Cortex of kidney (tissue), 1 donor: ENCODE measurements at places on chromosomes 5 and 9.

GRCh38 chr9:117596678-117597077 is 107.5 kb upstream of the TLR4 start:
- no peak for DNase-seq

- no peak for DNase-seq
These were observed 600.7 kb upstream of the SGCD start for GRCh38 chr5:155726267-155726666.

- DNase-seq: no peak
These were observed 26.9 kb downstream of the RASEF start for GRCh38 chr9:83036043-83036442.

DNA sequence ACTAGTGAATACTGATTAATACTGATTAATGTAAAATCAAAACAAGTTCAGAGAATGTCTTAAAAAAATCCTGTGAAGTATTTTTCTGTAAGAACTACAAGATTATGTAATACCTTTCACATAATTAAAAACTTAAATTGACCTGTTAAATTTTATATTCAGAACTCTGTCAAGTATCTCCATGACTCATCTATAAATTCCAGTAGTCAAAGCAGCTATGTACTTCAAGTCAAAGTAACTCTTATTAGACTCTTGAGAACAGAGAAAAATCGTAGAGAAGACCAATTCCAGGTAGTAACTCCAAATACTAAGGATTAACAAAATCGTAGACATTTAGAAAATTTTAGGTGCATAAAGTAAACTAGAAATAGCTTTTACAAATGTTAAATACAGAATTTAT is 77.1 kb downstream of the HOMER1 start:
- no peak for DNase-seq

- DNase-seq: no peak
These were observed 78.2 kb upstream of the RXRA start for GRCh38 chr9:134247918-134248631.

- no peak for DNase-seq
These were observed 42.3 kb downstream of the FAM78A start for GRCh38 chr9:131233995-131234394.

GRCh38 chr5:141662028-141662427 is 10.8 kb upstream of the FCHSD1 start:
- no peak for DNase-seq

GRCh38 chr9:9016597-9016996 is 1217.0 kb upstream of the DMAC1 start:
- DNase-seq: no peak

GRCh38 chr9:110140276-110140675 is 67.7 kb downstream of the C9orf152 start:
- no peak for DNase-seq

DNA sequence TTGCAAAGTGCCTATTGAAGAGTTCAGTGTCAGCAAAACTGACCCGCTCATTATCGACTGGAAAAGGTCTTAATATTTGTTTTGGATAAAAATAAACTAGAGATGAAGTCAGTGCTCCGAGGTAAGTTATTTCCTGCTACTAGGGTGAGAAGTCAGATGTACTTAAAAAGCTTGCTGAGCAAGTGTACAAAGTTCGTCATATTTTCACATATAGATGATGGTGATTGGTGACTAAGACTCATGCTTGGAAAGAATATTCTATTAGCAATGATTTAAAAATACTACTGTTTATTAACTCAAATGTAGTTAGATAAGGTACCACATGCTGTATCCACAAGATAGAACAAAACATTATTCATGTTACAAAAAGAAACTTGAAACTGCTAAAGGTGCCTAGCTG is 643.7 kb downstream of the GABRG2 start:
- no peak for DNase-seq

- no peak for DNase-seq
These were observed 372.0 kb upstream of the KIF2A start for GRCh38 chr5:61933787-61934626.

GRCh38 chr9:13690595-13690994 is 411.1 kb upstream of the MPDZ start:
- DNase-seq: no peak

- no peak for DNase-seq
These were observed 4.3 kb upstream of the IFNB1 start for GRCh38 chr9:21081999-21082398.

DNA sequence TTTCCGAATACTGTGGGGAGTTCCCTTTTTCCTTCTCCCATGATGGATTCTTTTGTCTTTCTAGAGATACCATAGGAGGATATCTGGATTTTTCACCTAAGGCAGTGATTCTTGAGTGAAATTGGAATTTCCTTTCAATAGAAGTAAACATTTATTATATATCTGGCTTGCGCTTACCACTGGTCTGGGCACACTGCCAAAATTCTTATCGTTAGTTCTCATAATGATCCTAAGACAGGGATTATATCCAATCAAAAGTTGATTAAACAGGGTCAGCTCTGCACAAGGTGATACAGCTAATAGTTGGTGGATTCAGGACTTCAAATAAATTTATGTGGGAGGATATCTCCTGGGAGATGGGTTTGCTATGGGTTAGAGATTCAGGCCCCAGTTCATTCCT is 9.6 kb downstream of the TLE4 start:
- no peak for DNase-seq

DNA sequence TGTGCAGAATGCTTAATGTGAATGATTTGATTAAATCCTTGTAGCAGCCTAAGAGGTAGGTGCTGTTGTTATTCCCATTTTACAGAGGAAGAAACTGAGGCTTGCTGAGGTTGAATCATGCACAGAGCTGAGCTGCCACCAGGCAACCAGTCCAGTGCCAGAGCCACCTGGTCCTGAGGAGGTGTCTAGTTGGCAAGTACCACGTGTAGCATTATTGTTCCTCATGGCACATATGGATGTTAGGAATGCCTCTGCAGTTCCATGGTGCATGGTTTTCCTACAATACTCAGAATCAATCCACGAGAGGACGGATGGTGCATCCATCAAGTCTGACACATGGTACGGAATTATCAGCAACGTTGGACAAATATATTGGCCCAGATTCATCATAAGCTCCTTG is 8.9 kb downstream of the UBE2QL1 start:
- DNase-seq: no peak

- no peak for DNase-seq
These were observed 9.1 kb upstream of the AK3 start for GRCh38 chr9:4750023-4750673.

GRCh38 chr5:87885758-87886157 is 382.9 kb downstream of the TMEM161B start:
- no peak for DNase-seq

DNA sequence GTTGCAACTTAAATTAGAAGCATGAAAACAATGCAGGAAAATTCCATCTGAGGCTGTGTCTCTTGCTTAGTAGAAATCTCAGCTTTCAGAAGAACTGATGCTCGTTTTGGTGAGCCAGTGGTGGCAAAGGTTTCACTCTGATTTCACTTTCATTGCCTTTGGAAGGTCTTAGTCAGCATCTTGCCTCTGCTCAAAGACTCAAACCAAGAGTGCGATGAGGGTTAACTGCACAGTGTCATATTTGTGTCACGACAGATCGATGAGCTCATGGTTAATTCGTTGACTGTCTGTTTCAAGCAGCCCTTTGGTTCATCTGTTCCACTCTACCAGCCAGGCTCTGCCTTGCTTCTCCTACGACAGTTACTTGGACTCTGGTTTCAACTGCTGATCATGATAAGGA is 331.3 kb upstream of the KIF2A start:
- DNase-seq: no peak

GRCh38 chr5:17118631-17119030 is 98.8 kb upstream of the BASP1 start:
- DNase-seq: no peak

DNA sequence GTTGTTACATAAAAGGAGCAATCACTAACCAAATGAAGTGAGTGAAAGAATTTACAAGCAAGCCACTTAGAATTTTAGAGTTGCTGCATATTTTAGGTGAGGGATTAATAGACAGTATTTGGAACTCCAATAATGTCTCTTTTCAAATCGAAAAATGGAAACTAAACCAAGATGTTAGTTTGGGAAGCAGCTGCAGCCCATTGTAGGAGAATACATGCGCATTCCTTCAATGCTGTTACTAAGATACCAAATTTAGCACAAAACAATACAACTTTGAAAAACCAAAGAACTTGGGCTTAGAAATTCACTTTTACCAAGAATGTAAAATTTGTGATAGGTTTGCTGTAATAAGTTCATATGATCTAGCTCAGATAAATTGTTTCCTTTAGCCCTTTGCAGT is 411.8 kb upstream of the CDH6 start:
- DNase-seq: no peak

DNA sequence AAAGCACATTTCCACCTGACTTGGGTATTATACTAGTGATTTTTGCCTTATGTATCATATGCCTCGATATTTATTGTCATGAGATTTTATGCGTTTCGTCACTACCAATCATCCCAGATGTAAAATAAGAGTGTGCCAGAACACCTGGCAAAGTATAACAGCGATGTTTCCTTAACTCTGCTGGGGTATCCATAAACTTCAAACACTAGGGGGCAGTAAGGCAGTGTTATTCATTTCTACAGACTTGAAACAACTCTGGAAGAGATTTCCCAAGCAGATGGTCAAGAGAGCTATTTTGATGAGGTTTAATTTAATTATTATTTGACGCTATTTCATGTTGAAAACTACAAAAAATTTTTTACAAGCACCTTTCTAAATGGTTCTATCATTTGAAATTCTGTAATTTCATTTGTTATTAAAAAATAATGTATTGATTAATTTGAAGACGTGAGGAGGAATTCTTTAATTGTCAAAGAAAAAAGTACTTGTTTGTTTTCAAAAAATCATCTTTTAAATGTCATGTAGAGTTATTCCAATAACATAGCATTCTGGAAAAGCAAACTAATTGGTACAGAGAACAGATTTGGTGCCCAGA is 388.5 kb upstream of the CTNND2 start:
- no peak for DNase-seq

DNA sequence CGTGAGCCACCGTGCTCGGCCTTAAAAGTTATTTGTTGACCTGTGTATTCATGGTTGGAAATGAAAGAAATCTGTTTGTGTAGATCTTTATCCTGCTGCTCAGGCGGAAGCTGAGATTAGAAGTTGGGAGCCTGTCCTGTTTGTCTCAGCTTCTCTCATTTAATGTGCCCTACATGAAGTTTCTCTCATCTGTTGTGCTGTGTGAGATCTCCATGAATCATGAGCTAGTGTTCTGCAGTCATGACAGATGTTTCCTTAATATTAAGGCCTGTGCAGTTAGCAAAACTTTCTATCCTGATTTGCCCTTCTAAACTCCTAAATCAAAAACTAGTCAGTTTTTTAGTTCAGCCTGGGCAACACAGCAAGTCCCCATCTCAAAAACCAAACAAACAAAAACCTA is 59.5 kb downstream of the FAM78A start:
- DNase-seq: no peak

DNA sequence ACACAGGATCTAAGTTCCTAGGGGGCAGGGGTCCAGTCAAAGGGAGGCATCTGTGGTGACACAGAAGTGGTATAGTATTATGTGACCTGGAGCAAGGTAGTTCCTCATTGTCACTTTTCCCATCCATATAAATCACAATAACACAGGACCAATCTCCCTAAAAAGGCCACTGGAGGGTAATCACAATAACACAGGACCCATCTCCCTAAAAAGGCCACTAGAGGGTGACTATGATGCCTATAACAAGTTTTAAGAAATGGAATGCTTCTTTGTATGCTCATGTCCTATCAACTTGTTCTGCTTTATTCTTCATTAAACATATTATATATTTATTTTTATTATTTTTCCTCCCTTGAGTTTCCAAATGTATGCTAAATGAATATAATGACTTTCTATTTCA is 254.6 kb downstream of the ASTN2 start:
- DNase-seq: no peak

DNA sequence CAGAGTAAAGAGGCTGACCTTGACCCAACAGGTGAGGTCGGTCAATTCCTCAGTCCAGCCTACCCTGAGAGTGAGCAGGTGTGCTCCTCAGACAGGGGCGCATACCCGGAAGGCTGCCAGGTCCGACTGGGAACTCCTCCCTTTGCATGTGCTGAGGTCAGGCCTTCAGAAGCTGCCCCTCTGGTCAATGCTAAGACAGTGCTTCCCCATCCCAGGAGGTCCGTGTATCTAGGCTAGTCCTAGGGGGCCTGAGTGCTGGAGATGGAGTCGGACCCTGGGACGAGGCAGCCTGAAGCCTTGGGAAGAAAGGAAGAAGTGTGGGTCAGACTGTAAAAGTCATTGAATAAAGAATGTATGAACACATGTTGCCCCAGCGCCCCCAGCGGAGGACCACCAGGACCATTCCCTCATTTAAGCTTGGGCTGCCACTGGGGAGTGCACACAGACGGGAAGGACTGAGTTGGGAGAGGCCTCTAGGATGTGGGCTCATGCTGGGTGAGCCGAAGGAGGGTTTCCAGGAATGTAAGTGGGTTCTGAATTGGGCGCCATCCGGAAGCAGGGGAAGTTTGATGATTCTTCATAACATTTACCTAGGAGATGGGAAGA is 41.0 kb upstream of the GFPT2 start:
- DNase-seq: no peak

GRCh38 chr9:130482463-130482862 is 37.7 kb downstream of the ASS1 start:
- DNase-seq: no peak

DNA sequence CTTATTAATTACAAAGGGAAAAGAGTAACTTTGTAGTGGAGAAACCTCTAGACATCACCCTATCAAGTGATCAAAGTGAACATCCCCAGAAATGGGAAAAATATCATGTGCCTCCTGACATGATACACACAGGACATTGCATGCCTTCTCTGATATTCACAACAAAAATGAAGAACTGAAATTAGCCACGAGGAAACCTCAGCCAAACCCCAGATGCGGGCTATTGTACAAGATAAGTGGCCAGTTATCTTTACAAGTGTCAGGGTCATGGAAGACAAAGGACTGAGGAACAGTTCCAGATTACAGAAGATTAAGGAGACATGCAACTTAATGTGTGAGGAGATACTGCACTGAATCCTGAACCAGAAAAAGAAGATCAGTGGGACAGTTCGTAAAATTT is 23.8 kb upstream of the NPM1 start:
- DNase-seq: no peak

DNA sequence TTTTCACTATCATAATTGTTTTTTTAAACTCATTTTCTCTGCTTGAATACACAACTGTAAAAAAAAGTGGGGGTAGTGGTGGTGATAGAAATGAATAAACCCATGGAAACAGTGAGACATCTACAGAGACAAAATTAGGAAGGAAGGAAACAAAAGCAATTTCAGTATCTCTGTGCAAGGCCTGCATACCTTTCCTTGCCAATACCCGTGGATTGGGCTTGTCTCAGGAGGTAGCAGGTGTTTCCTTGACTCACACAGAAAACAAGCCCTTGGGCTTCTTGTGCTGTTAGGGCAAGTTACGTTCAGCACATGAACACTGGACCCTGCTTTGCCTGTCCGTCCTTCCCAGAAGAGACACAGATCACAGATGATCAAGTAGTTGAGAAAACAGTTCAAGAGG is 372.2 kb downstream of the ZSWIM6 start:
- no peak for DNase-seq

GRCh38 chr5:167822241-167822640 is 469.2 kb upstream of the WWC1 start:
- no peak for DNase-seq

GRCh38 chr5:181237729-181238385 is 5.8 kb downstream of the RACK1 start:
- no peak for DNase-seq
